ENCODE measurements at places on chromosomes 5 and 9.

DNA sequence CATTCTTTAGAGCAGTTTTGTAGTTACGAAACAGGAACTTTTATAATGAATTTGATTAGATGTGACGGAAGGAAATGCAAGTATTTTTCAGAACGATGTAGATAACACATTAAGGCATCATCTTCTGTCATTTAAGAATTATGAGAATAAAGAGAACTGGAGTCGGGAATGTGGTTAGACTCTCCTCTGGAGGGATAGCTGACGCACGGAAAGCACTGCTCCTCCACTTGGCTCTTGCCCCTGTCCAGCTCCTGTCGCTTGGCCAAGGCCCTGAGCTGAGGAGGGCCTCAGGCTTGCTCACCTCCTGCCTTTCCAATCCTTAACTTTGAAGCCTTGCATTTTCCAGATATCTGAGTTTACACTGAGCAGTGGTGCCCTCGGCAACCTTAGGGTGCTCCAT is 60.5 kb downstream of the MAP1B start:
- no peak for DNase-seq

- DNase-seq: no peak
Observed at GRCh38 chr9:127763918-127764384, 14.5 kb downstream of the SH2D3C start.

- no peak for DNase-seq
Observed at GRCh38 chr5:88092958-88093605, 175.6 kb downstream of the TMEM161B start.

GRCh38 chr9:75653750-75654149 is 236.7 kb upstream of the PCSK5 start:
- DNase-seq: no peak

DNA sequence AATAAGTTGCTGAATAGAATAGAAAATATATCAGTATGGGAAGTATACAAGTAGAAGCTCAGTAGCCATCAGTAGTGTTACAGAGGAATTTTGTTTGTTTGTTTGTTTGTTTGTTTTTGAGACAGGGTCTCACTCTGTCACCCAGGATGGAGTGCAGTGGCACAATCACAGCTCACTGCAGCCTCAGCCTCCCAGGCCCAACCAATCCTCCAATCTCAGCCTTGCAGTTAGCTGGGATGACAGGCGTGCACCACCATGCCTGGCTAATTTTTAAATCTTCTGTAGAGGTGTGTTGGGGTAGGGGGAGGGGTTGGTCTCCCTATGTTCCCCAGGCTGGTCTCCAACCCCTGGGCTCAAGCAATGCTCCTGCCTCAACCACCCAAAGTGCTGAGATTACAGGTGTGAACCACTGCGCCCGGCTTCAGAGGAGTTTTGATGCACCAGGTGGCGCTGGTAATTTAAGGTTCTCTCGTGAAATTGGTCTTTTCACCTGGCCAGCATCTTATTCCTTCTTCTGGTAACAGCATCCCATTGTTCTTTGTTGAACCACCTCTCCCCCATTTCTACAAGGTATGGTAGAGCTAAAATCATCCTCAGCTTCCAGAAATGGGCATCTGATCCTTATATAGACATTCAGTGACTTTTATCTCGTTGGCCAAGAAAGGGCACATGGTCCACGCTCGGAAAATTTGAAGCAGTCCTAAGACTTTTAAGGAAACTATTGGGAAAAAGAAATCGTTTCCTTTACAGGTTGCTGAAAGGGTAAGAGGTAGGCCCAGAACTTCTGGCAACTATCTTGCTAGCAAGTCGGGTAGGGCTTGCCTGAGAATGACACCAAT is 157.1 kb downstream of the ARRDC3 start:
- peak; percentile 16 for DNase-seq

- DNase-seq: no peak
Observed at GRCh38 chr9:77271023-77271690, 93.8 kb downstream of the VPS13A start.

DNA sequence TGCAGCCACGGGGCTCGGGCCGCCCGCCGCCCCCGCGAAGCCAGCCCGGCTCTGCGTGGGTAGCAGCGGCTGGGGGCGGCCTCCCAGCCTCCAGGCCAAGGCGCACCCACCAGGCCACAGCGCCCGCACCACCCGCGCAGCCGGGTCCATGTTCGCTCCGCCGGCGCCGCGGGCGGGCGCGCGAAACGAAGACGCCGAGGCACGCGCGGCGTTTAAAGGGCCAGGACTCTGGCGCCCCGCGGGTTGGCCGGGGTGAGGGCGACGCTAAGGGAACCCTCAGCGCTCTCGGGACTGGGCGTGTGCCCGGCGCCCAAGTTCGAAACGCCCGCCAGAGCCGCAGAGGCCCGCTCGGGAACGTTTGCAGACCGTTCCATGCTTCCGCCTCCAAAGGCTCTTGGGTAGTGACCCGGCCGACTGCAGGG is at the start of gene PTGES2:
Gene PTGES2 (minus strand): TSS at position 162 of the 422 bp plus-strand sequence. CDS start 12 bp downstream, at position 150.
- peak; percentile 59 for DNase-seq

DNA sequence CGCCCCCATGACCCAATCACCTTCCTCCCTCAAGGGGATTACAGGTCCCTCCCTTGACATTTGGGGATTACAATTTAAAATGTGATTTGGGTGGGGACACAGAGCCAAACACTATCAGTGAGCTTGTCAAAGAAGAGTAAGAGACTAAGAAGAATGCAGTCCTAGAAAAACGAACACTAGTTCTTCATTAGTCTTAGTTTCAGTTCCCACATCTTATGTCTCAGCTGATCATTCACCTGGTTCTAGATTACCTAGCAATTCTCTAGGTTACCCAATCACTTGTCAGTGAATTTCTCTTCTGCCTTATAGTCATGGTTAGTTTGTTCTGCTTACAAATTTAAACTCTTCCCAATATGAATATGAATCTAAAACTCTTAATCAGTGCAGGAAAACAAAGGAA is 251.5 kb downstream of the COX7C start:
- no peak for DNase-seq

DNA sequence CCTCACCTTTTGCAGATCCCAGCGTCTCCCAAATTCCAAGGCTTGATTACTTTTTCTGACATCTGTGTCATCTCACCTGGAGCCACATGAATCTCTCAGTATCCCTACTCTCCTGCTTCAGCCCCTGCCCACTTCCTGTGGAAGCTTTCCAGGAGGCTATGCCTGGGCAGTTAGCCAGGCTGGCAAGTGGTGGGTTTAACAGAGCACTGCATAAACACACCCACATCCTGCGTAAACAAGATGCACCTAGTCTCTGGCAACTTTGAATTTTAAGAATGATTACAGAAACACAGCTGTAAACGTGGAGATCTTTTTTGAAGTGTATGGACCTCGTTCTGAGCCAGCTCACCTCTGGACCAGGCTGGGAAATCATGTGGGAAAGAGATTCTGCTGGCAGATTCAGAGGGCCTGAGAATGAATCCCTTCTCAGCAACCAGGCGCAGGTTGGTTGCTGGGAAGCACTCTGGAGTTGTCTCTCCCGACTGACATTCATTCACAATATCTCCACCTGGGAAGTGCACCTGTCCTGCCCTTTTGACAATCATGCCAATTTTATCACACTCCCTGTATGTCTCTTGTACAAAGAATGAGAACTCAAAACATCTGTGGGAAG is 55.7 kb upstream of the FANCC start:
- DNase-seq: no peak

- DNase-seq: peak; percentile 28
Observed at GRCh38 chr5:138035605-138036537, 3.0 kb upstream of the FAM13B start.

DNA sequence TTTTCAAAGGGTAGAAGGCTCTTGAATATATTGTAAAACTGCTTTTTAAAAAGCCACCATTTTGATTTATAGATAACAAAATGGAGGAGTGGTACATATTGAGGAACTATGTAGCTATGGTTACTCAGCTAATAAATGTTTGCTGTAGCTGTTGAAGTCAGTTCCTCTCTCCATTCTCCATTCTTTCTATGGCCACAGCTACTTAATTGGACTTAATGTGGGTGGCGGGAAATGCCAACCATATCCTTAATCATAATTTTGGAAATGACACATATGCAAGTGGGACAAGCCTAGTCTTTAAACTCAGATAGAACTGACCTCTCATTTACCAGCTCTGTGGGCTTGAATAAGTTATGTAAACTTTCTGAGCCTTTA is 10.6 kb downstream of the CDKN2A start:
- no peak for DNase-seq

GRCh38 chr5:78799266-78800017 is 150.9 kb upstream of the LHFPL2 start:
- DNase-seq: no peak

GRCh38 chr9:127559247-127559680 is 52.8 kb upstream of the STXBP1 start:
- DNase-seq: no peak

- DNase-seq: no peak
Observed at GRCh38 chr5:72468024-72468423, 39.2 kb downstream of the ZNF366 start.

DNA sequence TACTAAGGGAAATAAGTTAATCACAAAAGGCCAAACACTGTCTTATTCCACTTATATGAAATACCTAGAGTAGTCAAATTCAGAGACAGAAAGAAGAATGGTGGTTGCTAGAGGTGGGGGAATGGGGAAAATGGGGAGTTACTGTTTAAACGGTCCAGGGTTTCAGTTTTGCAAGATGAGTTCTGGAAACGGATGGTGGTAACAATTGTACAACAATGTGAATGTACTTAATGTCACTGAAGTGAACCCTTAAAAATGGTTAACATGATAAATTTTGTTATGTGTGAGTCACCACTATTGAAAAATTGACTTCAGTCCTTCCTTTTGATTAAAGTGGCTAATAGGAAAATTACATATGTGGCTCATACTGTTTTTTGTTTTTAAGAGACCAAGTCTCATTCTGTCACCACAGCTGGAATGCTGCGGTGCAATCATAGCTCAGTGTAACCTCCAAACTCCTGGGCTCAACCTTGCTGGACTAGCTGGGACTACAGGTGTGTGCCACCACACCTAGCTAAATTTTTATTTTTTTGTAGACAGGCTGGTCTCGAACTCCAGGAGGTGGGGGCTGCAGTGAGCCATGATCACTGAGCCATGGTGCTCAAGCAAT is 8.7 kb downstream of the UBQLN1 start:
- no peak for DNase-seq

DNA sequence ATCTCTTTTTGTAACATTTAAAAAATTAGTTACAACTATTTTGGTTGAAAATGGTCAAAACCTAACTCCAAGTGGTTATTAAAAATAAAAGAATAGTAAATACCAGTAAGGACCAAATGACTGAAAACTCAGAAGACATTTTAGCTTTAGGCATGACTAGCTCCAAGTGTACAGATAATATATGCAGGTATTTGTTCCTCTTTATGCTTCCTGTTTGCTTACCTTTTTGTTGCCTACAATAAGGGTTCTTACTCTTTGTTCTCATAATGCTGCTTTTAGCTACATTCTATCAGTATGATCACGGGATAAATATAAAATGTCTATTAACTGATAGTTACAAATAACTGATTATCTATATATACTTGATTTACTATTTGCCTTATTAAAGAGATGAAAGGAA is 259.6 kb downstream of the CDH12 start:
- DNase-seq: no peak

GRCh38 chr9:87556039-87556438 is 58.4 kb downstream of the DAPK1 start:
- no peak for DNase-seq

DNA sequence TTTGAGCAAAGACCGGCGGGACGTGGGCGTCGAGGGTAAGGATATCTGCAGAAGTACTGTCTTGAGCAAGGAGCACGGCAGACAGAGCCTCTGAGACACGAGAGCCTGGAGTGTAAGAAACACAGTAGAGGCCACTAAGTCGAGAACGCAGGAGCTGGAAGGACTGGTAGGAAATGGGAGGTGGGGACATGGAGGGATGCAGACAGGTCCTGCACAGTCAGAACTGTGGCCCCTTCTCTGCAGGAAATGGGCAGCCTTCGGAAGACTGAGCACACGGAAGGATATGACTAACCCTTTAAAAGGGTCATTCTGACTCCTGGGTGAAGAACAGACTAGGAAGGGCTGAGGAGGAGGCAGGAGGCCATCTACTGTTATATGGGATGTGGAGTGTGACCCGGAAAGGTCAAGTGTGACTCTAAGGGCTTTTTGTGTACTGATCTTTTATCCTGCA is 1.4 kb upstream of the CAMSAP1 start:
- no peak for DNase-seq

DNA sequence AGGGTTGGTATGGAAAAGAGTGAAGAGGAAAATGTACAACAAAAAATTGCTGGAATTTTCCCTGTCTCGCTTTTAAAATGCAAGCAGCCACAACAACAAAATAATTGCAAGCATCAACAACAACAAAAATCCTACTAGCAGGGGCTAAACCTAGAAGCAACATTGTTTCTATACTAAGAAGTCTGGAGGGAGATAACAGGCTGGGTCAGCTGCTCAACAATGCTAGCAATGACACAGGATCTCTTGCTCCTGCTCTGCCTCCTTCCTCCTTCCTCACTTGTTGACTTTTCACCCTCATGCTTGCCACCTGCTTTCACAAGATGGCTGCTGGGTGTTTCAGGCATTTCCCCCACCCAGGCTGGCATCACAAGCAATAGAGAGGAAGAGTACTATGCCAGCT is 7.6 kb upstream of the AOPEP start:
- DNase-seq: no peak

- DNase-seq: no peak
Observed at GRCh38 chr5:41517909-41518308, 7.5 kb upstream of the PLCXD3 start.

DNA sequence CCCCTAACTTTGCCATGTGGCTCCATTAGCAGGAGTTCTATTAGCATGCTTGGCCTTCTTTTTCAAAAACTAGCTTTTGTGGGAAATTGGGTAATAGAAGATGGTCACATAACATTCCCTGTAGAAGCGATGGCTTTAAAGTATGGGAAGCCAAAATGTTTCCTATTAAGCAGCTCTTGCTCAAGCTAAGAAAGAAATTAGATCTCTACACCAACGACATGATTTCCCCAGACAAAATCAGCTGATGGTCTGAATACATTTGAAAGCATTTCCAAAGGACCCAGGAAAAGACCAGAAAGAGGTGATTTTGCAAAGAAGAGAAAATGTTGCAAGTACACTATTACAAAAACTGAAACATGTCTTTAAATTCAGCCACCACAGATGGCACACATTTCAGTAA is 4.8 kb upstream of the NFIL3 start:
- DNase-seq: no peak

- no peak for DNase-seq
Observed at GRCh38 chr5:177094224-177095087, 7.7 kb downstream of the FGFR4 start.

DNA sequence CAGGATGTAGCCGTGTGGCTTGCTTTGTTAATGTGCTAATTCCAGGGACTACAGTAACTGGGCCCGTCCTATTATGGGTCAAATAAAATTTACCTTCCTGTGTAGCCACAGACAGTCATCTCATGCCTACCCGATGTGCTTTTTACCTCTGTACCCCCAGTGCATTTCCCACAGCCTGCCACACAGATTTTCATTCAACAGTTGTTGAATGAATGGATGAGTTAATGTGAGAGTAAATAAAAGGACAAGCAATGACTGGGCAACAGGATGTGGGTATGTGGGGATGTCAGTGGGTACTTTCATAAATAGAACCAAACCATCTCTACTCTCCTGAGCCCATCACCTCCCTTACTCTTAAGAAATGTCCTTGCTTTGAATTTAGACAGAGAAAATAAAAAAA is 441.2 kb upstream of the ZNF462 start:
- no peak for DNase-seq

GRCh38 chr5:106854105-106854687 is 816.5 kb downstream of the EFNA5 start:
- DNase-seq: no peak

- no peak for DNase-seq
Observed at GRCh38 chr9:13728917-13729811, 449.7 kb upstream of the MPDZ start.

GRCh38 chr5:143065185-143065965 is 295.2 kb downstream of the ARHGAP26 start:
- no peak for DNase-seq

GRCh38 chr9:37899041-37899440 is 4.9 kb downstream of the SLC25A51 start:
- no peak for DNase-seq

All from stimulated activated CD8-positive, alpha-beta memory T cell treated with anti-CD3 and anti-CD28 coated beads, Interleukin-4, amount 100 ng/mL, for 1 hour (primary cell).